ENCODE measurements at places on chromosomes 5 and 9.

- DNase-seq: no peak
Measured at GRCh38 chr5:115388240-115388639, 91.8 kb upstream of the CCDC112 start.

DNA sequence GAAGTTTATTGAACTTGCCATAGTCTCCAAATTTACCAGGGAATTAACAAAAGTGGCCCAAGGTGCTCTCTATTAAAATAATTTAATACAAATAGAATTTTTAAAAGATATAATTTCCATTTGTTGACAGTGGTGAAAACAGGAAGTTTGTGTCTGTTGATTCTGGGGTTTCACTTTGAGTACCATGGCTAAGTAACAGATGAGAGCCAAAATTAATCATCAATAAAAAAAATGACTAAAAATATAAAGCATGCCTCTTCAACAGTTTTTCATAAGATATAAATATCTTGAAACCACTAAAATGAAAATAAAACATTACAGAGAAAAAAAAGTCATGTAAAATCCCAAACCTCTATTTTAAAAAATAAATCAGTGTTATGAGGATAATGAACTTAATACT is 49.8 kb downstream of the SGCD start:
- DNase-seq: no peak

GRCh38 chr5:127409246-127409917 is 108.1 kb upstream of the PRRC1 start:
- no peak for DNase-seq

DNA sequence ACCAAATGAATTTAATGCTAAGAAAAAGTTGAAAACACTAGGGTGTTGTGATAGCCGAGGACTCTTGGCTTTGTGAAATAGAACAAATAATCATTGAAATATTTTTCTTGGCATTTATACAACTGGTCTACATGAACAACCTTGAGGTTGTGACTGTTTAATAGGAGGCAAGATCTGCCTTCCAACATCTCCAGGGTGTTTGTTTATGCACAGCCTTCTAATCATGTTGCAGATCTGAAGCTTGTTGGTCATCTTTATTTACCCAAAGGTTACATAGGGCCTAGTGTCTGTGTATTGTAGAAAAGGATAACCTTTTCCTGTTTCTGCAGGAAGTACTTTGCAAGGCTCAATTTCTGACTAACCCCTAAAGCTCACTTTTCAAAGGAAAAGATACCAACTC is 65.2 kb upstream of the RANBP3L start:
- DNase-seq: no peak

DNA sequence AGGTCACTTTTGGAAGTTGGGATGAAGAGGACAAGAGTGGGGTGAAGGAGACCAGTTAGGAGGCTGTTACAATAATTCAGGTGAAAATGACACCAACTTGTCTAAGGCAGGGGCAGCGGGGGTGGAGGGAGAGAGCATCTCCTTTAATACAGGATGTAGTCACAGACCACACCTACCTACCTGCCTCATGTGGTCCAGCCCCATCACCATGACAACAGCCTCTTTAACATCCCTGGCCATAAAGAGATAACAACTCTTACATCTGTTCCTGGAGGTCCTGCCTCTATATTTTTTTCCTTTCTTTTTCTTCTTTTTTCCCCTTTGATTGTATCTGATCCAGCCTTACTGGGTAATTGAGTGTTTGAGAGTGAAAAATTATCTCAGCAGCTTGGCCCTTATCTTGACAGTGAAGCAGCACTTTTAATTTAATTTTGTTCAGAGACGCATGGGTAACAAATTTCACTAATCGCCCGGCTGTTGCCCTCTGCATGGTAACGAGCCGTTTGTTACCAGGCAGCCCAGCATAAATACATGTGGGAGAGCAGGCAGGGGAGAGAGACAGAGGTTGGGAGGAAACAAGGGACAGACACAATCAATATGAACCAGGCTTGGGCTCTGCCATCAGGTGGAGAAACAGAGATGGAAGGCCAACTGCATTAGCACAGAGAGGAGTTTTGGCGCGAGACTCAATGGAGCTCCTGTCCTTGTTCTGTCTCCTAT is 338.1 kb downstream of the ASTN2 start:
- DNase-seq: no peak

DNA sequence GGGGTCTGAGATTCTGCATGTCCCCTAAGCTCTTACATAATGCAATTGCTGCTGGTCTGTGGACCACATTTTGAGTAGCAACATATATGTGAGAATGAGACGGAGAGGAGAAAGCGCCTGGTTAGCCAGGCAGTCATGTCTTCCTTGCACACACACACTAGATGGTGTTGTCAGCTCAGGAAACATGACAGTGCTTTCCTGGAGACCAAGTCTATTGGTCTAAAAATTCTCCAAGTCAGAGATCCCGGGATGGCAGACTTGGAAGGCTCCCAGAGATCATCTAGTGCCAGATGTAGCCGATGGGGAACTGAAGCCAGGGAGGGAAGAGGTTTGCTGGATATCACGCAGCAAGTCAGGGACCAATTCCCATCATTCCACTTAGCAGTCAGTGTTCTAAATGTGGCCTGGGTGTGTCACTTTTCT is 53.4 kb downstream of the GALNT12 start:
- DNase-seq: no peak

DNA sequence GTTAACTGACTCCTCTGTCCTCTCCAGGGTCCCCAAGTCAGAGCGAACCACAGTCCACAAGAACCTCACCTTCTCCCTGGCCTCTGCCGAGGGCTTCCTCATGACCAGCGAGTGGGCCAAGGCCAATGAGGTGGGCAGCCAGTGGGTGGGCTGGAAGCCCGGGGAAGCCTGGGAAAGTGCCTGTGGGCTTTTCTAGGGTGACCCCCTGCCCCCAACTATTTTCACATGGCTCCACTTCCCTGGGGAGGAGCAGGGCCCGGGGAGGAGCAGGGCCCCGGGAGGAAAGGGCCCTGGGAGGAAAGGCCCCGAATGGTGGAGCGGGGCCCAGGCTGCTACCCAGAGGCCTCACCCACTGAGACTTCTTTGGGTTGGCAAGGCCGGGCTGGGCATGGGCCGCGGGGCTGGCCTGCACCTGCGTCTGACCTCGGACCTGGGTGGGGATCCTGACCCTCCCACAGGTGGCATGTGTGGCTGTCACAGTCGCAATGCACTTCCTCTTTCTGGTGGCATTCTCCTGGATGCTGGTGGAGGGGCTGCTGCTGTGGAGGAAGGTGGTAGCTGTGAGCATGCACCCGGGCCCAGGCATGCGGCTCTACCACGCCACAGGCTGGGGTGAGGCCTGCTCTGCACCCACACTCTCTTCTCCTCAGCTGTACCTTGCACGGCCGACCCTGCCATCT is 17.9 kb downstream of the ADGRD2 start:
- DNase-seq: no peak

- no peak for DNase-seq
Measured at GRCh38 chr5:10625700-10626472, 62.0 kb downstream of the ANKRD33B start.

GRCh38 chr5:69184621-69185020 is 4.8 kb upstream of the CENPH start:
- DNase-seq: no peak

DNA sequence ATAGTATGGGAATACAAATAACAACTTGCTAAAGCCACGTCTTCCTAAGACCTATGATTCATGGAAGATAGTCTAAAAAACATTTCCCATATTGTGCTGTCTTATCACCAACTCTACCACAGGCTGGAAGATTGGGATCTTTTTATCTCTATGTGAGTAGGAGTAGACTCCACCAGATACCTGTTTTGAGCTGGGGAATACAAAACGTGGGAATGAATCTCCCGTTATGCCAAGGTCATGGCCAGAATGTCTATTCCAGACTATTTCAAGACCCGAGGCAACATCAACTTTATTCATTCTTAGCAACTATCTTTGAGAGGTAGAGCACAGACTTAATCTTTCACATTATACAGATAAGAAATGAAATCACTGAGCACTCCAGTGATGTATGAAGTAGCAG is 2350.9 kb upstream of the WWC1 start:
- no peak for DNase-seq

DNA sequence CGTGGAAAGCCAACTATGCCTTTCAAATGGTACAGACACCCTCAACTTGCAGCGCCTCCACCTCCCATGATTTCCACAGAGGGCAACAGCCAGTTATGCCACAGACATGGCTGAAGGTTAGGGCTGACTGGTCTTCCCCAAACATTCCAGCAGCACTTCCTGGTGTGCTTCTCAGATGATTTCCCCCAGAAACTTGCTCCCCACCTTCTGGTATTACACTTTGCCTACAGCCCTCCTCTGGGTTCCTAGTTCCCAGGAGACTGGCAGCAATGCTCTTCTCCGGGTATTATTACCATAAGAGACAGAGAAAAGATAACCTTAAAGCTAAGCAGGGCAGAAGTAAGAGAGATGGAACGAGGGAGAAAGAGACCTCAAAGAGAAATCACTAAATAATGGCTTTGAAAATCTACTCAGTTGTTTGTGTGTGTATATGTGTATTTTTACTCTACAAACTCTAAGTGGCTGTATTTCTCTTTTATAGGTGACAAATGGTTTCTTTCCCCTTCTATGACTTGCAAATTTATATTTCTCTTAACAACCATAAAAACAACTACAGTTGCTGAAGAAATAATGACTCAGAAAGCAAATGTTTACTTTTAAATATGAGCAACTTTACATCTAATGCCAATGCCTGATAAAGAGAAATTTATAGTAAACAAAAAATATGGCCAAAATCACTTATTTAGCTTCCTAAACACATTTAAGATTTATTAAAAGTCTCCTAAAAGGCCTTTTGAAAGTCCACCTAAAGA is 133.8 kb downstream of the PDE4D start:
- no peak for DNase-seq

GRCh38 chr5:9401786-9402472 is 143.9 kb downstream of the SEMA5A start:
- DNase-seq: no peak

DNA sequence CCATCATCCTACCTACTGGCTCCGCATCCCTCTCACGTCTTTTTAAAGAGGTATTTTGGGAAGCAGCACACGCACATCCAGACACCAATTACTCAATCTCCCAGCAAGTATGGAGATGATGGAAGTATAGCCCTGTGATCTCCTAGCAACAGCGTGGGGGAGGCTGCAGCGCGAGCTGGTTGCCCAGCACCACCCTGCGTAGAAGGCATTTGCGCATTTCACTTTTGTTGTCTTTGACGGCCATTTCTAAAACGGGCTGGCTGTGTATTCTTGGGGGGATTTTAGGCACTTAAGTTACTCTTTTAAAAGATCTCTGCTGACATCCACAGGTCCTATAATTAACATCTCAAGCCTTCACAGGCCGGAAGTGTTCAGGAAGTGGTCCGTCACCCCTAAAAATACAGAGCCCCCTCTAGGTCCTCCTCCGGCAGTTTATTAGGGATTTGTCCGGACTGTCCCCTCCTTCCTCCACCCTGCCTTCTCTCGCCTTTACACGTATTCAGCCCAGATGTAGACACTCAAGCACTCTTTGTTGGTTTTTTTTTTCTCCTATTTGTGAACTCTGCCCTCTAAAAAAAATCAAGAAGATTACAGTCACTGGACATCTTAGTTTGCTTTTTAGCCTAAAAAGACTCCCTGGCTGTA is 371.4 kb downstream of the NTRK2 start:
- no peak for DNase-seq

GRCh38 chr9:120161776-120162175 is 418.2 kb downstream of the CDK5RAP2 start:
- no peak for DNase-seq

DNA sequence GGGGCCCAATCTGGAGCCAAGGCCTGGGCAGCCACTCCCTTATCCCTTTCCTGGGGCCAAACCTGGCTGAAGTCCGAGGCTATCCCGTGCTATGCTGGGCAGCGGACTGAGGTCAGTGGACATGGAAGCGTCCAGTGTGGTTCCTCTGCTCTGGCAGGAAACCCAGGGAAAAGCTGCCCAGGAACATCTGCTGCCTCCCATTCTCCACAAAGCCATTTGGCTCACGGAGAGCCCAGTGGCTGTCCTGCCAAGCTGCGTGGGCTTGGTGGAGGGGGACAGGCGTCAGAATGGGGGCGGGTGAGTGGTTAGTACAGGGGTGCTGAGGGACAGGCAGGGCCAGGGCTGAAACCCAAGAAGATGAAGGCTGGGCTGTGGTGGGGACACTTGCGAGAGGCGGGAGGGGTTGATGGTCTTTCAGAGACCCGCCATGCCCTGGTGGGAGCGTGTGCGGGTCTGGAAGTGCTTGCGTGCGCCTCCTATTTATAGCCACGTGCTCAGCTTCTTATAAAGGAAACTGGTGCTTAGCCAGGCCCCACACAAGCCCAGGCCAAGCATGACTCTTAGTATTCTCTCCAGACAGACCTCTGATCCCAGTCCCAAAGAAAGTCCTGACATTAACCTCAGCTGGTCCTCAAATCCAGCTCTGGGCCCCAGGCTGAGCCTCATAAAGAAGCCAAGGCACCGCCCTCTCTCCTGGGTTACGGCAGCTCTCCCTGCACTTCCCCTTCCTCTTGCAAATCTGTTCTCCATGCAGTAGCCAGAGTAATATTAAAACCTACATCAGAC is 9.4 kb upstream of the SLC6A7 start:
- no peak for DNase-seq

DNA sequence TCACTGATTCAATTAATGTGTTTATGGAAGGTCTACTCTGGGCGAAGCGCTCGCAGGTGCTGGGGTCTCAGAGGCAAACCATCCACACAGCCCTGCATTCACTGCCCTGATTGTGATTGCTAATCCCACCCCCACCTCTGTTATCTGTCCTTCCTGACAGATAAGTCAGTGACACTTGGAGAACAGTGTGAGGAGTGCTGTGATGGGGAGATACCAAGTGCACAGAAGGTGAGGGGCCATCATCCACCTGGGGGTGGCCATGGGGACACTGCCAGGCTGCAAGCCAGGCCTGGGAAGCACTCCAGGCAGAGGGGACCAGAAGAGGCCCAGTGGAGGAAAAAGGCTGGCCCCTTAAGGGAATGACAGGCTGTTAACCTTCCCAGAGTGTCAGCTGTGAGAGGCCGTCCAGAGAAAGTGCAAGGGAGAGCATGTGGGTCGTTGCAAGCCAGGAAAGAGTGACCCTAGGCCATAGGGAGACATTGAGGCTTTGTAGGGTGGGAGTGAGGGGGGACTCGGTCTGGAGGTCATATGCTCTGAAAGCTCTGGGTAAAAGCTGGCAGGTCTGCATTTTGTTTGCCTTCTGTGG is 18.0 kb downstream of the IL9 start:
- no peak for DNase-seq

DNA sequence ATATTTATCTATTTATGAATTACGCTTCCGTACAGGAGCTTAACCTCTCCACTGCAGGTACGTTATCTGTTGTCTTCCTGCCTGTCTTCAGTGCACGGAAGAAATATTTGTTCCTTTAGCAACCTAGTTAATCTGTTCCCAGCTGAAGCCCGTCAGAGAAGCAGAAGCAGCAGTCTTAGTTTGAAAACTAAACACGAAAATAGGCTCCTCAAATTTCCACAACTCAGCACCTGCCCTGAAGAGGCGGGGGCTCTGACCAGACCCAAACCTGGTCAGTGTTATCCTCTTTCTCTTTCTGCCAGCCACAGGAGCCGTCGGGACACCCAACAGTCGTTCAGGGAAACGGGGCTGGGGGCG is 462 bp downstream of the NUDCD2 start:
- no peak for DNase-seq

- no peak for DNase-seq
Measured at GRCh38 chr5:38323645-38324295, 65.4 kb downstream of the EGFLAM start.

GRCh38 chr5:35182910-35183535 is 47.3 kb downstream of the PRLR start:
- DNase-seq: no peak

GRCh38 chr5:176629853-176630680 is at the start of the genes EIF4E1B and SNCB:
EIF4E1B (plus strand) TSS chr5:176630675; CDS start chr5:176642788, 12,113 bp downstream.
SNCB (minus strand) TSS chr5:176630534; CDS start chr5:176629654, 880 bp downstream.
- peak; percentile 23 for DNase-seq

- DNase-seq: no peak
Measured at GRCh38 chr5:143314659-143315058, 88.8 kb downstream of the NR3C1 start.

All from NCI-H774 (cell line).